ENCODE measurements at places on chromosomes 3 and 15.

DNA sequence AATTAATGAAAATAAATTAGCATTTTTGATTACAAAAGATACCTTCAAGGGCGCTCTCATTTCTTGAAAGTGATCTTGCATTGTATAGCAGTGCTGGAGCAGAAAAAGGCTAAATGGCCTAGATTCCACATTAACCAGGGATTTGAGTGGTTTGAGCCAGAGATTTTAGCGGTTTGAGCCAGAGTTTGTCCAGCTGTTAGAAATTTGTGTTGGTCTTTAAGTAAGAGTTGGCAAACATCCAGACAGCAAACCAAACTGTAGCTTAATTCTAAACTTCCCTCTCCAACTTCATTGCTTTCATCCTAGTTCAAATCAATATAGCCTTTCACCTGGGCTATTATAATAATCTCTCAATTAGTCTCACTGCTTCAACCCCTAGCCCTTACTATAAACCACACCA, 351.7 kb downstream of the IGSF11 start:
- DNase-seq = no peak

GRCh38 chr3:72614394-72615074, 233.7 kb downstream of the SHQ1 start:
- no peak for DNase-seq

GRCh38 chr15:89829616-89830440, 15.2 kb upstream of the ANPEP start:
- no peak for DNase-seq

- DNase-seq = no peak
Measured at GRCh38 chr3:197907196-197907595, 42.8 kb upstream of the RPL35A start.

- no peak for DNase-seq
Measured at GRCh38 chr15:57344282-57344681, 32.0 kb upstream of the CGNL1 start.

DNA sequence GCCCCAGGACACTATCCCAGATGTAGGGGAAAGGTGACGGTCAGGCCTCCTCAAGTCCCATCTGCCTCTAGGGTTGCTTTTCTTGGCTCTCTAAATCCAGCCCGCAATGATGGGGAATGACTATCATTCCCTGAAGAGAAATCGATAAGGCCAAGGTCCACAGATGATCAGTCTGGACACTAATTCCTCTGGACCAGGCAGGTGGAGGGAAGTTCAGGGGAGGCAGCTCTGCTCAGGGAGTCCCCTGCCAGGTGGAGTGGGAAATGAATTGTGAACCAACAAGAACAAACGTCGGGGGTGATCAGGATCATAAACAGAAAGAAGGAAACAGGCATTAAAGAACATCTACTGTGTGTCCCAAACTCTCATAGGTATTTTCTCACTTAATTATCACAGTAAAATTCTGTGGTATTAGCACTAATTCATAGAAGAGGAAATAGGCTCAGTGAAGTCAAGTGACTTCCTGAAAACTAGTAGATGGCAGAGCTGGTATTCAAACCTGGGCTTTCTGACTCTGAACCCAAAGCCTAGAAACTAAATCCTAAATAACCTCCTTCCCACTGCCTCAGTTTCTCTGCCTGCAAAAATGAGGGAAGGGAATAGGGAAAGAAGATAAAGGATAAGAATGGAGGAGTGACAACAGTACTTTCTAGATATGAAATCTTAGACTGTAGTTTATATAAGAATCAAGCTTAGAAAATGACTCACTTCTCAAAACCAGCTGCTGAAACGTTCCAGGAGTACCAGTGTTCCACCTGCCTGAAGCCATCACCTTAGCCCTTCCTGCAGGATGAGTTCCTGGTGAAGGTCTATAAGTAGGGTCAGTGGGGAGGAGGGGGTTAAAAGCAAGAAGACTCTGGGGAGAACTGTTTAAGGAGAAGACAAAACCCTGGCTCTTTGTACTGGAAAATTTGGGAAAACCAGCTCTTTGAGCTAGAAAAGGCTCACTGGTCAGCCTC, 7.5 kb downstream of the BMF start:
- peak; percentile 50 for DNase-seq

- no peak for DNase-seq
Measured at GRCh38 chr3:89867286-89867685, 759.9 kb downstream of the EPHA3 start.

- peak; percentile 38 for DNase-seq
Measured at GRCh38 chr3:129441782-129442181, 1.8 kb downstream of the IFT122 start.

GRCh38 chr3:179181021-179181472, 32.9 kb downstream of the PIK3CA start:
- no peak for DNase-seq

GRCh38 chr3:174243171-174243570, 616.0 kb upstream of the NAALADL2 start:
- DNase-seq = no peak

DNA sequence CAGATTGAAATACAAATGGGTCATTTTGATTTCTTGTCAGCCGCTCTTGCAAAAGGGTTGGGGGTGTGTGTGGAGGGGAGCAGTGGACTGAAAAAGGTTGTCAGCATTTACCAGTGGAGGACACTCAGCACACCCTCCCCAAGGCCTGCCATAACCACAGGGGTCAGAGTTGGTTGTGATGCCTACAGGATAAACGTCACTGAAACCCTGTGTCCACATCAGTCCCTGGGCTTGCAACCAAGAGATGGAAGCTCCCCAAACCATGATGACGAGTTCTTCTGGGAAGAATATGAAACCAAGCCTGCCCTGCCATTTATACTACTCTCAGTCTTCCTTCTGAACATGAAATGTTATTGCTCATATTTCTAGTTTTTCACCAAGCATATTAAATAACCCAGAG, 54.0 kb upstream of the UMPS start:
- DNase-seq = no peak

DNA sequence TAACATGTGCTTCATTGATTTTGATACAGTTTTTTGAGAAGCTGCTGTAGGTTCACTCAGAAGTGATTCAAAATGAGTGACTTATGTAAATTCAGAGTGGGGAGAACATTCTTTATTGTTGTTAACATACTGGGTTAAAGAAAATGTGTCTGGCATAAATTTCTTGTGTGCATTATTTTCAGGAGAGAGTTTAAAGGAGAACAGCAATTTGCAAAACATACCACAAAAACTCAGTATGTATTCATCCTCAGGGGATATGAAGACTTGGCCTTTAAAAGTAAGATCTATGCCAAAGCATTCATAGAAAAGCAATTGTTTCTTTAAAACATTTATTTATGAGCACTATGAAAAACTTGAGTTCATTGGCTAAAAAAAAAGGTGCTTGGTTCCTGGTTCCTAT, 1089.8 kb downstream of the ROBO2 start:
- no peak for DNase-seq

DNA sequence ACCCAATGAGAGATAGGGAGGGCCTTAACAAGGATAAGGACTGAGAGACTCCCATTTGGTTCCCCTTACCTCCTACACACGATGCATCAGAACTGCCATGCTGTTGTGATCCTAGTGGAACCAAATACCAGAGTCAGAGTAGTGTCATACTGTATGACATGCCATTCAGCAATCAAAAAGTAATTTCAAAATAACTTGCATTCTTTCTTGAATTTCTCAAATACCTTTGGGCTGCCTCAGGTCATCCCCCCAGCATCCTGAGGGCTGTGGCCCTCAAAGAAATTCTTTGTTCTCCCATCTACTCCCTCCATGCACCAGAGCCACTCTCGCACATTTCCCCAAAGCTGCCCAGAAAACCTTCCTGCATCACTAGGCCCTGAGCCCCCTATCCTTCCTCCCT, 68.9 kb upstream of the PPP2R3A start:
- DNase-seq = no peak

DNA sequence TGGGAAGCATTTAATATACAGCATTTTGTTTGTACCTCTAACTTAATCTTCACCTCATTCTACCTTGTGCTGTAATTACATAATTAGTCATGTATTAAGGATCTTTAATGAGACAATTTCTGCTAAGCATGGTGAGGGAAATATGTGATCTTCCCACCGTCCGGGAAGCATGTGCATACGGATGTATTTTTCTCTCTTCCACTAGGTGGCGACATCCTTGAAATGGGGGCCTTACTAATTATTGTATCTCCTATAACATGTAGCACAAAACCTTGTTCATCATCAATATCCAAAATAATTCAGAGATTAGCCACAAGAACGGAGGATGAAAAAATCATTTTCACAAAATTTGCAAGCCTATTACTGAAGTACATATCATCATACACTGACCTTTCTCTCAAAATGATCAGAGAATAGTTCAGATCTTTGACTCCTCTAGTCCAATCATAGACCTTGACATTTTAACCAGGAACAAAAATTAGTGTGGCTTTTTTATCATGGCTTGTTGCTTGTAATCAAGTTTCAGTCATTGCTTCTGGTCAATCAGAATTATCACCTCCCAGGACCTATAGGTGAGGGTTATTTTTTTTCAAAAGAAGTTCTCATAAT, 148.9 kb upstream of the GBE1 start:
- DNase-seq = peak; percentile 71

DNA sequence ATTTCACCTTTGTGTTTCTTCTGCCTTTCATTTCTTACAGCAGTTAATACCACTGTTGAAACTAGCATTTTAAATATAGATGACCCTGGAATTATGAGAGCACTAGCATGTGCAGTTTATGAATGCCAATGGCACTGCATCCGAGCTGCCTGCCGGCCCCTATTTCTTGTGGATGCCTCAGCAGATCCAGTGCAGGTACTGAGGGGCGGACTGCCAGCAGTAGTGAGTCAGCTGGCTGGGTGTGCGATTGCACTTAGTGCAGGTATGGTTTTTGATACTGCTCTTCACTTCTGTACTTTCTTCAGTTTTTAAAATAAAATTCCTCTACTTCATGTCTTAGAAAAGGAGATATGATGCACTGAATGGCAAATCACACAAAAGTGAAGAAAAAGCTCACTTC, 453.0 kb downstream of the DIPK2A start:
- DNase-seq = no peak

DNA sequence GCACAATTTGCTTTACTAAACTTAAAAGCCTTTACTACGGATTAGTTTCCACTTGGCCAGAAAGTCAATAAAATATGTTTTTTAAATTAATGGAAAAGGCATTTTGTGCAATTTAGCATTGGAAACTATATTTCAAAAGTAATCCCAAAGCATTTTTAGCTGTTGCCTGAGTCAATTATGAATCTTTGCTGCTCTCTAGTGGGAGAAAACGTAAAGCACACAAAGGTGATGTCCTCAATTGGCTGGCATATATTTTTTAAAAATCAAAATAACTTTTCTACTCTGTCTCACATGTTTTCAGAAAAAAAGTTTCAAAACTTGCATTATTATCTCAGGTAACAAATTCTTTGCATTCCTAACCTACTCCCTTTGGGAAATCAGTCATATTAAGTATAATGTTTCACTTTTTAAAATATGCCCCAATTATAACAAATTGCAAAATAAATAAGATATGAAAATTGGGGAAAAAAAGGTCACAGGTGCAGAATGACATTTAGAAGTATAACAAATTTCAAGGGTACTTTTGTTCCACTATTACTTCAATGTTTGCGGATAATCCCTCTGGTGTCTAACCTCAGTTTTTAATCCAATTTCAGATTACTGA, 47.2 kb upstream of the TEX55 start:
- DNase-seq = peak; percentile 28

DNA sequence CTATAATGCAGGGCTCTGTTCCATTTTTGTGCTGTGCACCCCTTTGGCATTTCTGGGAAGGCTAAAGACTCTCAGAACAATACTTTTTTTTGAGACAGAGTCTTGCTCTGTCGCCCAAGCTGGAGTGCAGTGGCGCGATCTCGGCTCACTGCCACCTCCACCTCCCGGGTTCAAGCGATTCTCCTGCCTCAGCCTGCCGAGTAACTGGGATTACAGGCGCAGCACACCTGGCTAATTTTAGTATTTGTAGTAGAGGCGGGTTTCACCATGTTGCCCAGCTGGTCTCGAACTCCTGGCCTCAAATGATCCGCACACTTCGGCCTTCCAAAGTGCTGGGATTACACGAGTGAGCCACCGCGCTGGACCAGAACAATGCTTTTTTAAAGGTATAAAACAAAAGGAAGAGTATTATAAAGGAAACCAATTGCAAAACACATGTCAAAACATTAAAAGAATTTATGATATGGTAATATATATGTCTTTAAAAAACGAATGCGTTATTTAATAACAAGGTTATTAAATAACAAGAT, 999 bp downstream of the SQOR start:
- DNase-seq = no peak

- DNase-seq = no peak
Measured at GRCh38 chr3:3654916-3655315, 144.3 kb upstream of the LRRN1 start.

- no peak for DNase-seq
Measured at GRCh38 chr3:54146506-54147239, 24.3 kb downstream of the CACNA2D3 start.

GRCh38 chr3:113161661-113162060, 49.7 kb upstream of the BOC start:
- DNase-seq = no peak

GRCh38 chr3:63988943-63989342, 34.4 kb downstream of the PSMD6 start:
- DNase-seq = no peak

DNA sequence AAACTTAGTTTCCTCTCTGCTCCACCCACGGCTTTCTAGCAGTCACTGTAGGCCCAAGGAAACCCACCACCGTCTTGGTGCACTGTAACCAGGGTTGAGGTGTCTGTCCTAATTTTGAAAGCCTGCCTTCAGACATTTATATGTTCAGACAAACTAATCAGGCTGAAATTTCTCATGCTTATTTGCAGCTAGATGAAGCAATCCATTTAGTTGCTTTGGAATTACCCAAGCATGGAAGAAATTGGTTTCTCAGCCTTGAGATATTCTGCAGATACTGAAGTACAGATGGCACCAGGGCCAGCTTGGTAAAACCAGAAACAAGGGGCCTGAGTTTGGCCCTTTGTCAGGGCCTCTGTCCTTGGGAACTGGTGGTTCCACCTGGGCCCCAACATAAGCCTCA, 105.4 kb downstream of the CACNA1D start:
- no peak for DNase-seq

DNA sequence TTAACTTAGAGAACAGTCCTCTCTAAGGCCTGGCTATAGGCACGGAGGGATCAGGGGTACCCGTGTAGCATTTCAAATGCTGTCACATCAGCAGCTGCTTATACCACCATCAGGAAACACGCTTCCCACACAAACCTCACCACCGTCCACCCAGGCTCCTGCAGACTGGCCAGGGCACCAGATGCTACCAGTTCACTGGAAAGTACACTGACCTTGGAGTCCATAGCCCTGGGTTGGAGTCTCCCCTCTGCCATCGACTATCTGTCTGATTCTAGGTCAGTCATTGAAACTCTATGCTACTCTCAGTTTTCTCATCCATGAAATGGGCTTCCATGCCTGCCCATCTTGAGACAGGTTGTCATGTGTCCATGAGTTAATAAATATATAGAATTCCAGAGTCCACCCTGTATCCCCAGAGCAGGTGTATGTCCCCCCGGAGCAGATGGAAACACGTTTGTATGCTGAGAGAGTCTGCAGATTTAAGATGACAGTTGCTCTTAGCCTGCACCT, 156.0 kb upstream of the SMAD3 start:
- no peak for DNase-seq

- peak; percentile 36 for DNase-seq
Measured at GRCh38 chr3:169969174-169970095, 2.8 kb downstream of the SEC62 start.

GRCh38 chr3:51945031-51945840, 3.1 kb downstream of the PARP3 start:
- DNase-seq = no peak

All from AML-193 (cell line).